Smooth muscle cell of bladder (primary cell): ENCODE measurements at places on chromosomes 3 and 15. TPM values are rescaled to one million over a fixed set of nuclear protein-coding genes. Genes with fewer than 3 reads are reported as not detected.

WWTR1 gene
- 21.8 and 22.9 TPM in 2 replicates for total RNA-seq

CMTM7 gene
- 2.6 and 3.4 TPM in 2 replicates for total RNA-seq

TMC3 gene
- under 0.01 TPM in 1 of 2 replicates, not detected in the other for total RNA-seq

C3orf85 gene
- total RNA-seq = not detected in 2 replicates

SMCO1 gene
- total RNA-seq = not detected in 2 replicates

OR5AC2 gene
- not detected in 2 replicates for total RNA-seq

MKRN3 gene
- total RNA-seq = 0.28 and 1.4 TPM in 2 replicates

SPATA12 gene
- not detected in 2 replicates for total RNA-seq

TNNC1 gene
- 1.00 and 1.8 TPM in 2 replicates for total RNA-seq

SLC27A2 gene
- total RNA-seq = 0.85 and 0.92 TPM in 2 replicates

SLC22A14 gene
- under 0.01 and 0.18 TPM in 2 replicates for total RNA-seq

EOMES gene
- total RNA-seq = under 0.01 TPM in 1 of 2 replicates, not detected in the other

TRPM1 gene
- not detected in 2 replicates for total RNA-seq

RAB5A gene
- total RNA-seq = 37.7 and 40.6 TPM in 2 replicates

GOLGA6L9 gene
- 1.1 and 1.4 TPM in 2 replicates for total RNA-seq

ZBBX gene
- under 0.01 TPM in 1 of 2 replicates, not detected in the other for total RNA-seq

DGKG gene
- total RNA-seq = 2.0 and 2.1 TPM in 2 replicates

FAM43A gene
- 20.3 and 21.7 TPM in 2 replicates for total RNA-seq

TLE3 gene
- 15.2 and 25.9 TPM in 2 replicates for total RNA-seq

GCHFR gene
- total RNA-seq = 3.2 and 5.0 TPM in 2 replicates

SCG5 gene
- 9.1 and 13.7 TPM in 2 replicates for total RNA-seq

SEMA5B gene
- not detected in 2 replicates for total RNA-seq

PLA2G4E gene
- not detected in 2 replicates for total RNA-seq

SLC9C1 gene
- 0.14 and 0.18 TPM in 2 replicates for total RNA-seq

FEZF2 gene
- total RNA-seq = not detected in 2 replicates

PRRT3 gene
- total RNA-seq = 1.6 and 2.1 TPM in 2 replicates
